ENCODE measurements at places on chromosomes 2 and 18.

DNA sequence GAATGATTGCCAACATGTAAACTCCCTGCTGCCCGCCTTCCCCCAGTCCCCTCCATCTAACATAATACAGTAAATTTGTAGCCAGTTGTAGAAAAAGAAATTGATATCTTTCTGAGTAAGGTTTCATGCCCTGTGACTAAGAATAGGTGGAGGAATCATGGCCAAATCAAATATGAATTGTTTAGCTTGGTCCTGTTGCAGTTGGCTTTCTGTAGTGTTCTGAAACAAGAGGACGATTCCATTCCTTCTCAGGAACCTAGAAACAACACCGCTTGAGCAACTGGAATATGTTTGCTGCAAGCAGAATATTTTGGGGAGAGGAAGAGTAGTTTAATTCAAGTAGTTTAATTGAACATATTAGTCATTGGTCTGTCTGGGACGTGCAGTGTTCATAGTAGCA is 7.0 kb upstream of the DRC1 start:
- no peak for DNase-seq

DNA sequence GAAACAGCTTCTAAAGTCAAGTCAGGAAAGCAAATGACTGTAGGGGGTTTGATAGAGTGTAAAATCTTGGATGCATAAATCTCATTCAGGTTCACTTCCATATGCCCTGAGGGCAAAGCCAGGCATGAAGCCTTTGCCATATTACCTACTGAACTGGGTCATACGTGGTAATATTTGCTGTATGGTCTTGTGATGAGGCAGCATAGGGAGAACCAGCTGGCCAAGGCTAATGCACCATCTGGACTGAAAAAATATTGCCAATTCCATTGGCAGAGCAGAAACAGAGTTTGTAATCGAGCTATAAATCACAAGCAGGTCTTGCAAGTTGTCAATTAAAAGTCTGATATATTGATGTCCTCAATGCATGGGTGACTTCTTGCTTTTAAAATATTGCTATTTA is 243.8 kb downstream of the ERBB4 start:
- DNase-seq, result no peak

GRCh38 chr18:24018299-24018886 is 3.8 kb downstream of the TTC39C start:
- DNase-seq, result no peak

DNA sequence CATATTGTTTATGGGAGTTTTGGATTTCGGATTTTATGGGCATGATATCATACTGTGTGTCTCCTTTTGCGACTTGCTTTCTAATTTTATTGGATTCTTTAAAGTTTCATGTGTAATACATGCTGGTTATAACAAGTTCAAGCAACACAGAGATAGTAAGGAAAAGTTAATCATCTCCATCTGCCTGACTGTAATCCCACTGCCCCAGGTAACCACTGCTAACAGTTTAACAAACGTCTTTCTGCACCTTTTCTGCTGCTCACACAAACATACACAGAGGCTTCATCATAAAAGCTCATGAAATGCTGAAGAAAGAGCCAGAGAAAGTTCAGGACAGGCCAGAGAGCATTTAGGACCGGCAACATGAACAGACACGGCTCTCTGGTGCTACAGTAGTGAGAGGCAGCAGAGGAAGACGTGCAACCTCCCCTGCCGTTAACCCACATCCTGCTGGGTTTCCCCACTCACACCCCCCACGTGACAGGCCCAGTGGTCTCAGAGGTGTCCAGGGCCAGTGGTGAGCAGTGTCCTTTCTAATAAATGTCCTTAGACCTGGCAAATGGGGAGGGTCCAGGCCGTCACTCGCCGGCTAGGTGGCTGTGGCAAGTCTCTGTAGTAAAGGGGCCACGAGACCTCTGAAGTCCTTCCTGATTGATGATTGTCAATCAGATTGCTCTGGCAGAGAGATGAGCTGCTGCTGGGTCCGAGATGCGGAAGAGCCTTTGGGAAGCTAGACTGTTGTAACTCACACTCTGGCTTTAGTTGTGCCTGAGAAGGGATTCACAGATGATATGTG is 43.0 kb upstream of the SLC1A4 start:
- DNase-seq, result no peak

DNA sequence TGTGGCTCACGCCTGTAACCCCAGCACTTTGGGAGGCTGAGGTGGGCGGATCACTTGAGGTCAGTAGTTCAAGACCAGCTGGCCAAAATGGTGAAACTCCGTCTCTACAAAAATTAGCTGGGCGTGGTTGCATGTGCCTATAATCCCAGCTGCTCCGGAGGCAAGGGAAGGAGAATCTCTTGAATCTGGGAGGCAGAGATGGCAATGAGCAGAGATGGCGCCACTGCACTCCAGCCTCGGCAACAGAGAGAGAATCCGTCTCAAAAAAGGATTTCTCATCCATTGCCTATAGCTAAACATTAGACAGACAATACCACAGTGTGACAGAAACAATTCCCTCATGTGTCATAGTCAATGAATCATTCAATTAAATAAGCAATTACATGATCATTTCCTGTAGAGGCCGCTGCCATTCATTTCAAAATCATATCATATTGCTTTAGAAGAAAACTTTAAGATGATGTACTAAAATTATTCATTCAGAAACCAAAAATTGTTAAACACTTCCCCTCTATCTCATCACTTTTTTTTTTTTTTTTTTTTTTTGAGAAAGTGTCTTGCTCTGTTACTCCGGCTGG is 69.5 kb upstream of the TGIF1 start:
- no peak for DNase-seq

GRCh38 chr2:64133828-64134227 is 10.4 kb downstream of the PELI1 start:
- DNase-seq, result no peak

DNA sequence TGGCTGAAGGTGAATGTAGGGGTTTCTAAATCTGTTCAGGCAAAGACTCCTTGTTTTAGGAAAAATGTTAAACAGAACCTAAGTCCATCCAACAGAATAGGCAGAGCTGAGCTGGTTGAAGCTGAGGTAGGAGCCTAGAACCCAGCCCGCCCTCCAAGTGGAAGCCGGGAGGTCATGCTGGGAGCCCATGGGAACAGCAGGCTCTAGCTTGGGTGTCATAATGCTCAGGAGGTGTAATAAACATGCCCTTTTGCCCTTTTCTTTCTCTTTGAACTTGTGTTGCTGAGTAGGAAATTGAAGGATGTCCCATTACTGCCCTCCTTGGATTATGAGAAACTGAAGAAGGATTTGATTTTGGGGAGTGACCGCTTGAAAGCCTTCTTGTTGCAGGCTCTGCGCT is 60.3 kb downstream of the ARMC9 start:
- DNase-seq, result no peak

DNA sequence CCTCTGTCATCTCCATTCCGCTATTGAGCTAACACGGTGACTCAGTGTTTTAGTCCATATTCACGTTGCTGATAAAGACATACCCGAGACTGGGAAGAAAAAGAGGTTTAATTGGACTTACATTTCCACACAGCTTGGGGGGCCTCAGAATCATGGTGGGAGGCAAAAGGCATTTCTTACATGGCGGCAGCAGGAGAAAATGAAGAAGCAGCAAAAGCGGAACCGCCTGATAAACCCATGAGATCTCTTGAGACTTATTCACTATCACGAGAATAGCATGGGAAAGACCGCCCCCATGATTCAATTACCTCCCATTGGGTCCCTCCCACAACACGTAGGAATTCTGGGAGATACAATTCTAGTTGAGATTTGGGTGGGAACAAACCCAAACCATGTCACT is 22.6 kb upstream of the CXXC1 start:
- no peak for DNase-seq

GRCh38 chr2:112185131-112185530 is 46.9 kb downstream of the FBLN7 start:
- DNase-seq, result no peak

DNA sequence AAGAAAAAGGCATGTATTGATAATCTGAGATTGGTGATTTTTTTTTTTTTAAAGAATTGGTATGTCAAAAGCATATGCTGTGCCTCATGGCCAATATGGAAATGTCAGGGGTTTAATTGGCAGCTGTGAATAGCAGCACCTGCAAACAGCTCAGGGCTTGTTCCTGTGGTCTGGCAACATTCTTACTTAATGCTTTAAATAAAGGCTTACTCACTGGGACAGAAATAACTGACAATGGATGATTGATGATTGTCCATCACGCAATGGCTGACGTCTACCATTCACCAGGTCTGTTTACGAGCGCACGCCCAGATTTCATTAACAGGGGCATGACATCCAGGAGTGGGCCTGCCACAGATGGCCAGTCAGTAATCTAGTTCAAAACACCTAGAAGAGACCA is 66.7 kb downstream of the ETAA1 start:
- no peak for DNase-seq

- no peak for DNase-seq
These were observed 10.7 kb downstream of the DPP4 start for GRCh38 chr2:162063281-162063680.

- DNase-seq, result no peak
These were observed 643 bp upstream of the DTNB start for GRCh38 chr2:25674077-25674362.

GRCh38 chr18:24459772-24460171 is 665 bp upstream of the HRH4 start:
- DNase-seq, result no peak

- DNase-seq, result no peak
These were observed 424.0 kb upstream of the CRIM1 start for GRCh38 chr2:35931626-35932025.

- peak; percentile 31 for DNase-seq
These were observed 68.9 kb upstream of the BOD1L2 start for GRCh38 chr18:57077786-57078552.

- DNase-seq, result no peak
These were observed 947.3 kb upstream of the CRIM1 start for GRCh38 chr2:35408320-35408719.

DNA sequence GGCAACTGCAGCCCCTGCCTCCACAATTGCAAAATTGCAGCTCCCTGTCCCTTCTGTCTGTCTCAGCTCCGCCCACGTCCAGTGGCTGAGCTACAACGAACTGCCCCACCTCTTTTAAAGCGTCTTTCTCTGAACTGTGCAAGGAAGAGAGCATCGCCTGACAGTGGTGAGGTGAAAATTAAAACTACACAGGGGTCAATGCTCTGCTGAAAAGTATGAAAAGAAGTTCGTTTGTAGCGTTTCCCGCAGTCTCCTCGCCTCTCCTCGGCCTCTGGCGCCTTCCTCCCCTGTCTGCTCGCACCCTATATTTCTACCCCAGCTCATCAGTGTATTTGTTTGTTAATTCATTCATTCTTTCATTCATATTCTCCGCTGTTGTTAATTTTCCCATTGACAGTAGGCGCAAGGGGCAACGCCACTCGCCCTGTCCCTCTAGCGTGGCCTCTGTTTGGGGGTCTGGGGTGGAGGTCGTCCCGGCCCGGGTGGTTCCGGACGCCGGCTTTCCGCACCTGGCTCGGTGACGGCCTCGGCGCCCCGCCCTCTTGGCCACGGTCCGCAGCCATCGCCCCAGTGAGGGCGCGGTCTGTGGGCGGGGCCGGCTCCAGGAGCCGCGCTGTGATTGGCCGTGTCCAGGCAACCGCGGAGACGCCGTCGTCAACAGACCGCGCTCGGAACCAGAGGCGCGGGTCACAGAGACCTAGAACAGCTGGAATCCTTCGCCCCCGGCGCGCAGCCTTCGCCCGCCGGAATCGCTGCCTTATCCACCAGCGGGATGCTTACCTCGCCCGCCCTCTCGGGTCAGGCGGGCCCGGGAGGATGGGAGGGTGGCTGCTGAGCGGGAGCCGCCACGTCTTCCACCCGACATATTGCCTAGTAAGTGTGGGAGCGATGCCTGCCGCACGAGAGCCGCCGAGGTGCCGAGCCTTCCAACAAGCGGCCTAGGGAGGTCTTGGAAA is at the start of gene VWA3B:
Gene VWA3B (plus strand): TSS at position 677 of the 956 bp plus-strand sequence. CDS start 5,926 bp downstream, outside the sequence.
- DNase-seq, result peak; percentile 87

GRCh38 chr2:23029111-23029510 is 355.9 kb upstream of the KLHL29 start:
- no peak for DNase-seq

DNA sequence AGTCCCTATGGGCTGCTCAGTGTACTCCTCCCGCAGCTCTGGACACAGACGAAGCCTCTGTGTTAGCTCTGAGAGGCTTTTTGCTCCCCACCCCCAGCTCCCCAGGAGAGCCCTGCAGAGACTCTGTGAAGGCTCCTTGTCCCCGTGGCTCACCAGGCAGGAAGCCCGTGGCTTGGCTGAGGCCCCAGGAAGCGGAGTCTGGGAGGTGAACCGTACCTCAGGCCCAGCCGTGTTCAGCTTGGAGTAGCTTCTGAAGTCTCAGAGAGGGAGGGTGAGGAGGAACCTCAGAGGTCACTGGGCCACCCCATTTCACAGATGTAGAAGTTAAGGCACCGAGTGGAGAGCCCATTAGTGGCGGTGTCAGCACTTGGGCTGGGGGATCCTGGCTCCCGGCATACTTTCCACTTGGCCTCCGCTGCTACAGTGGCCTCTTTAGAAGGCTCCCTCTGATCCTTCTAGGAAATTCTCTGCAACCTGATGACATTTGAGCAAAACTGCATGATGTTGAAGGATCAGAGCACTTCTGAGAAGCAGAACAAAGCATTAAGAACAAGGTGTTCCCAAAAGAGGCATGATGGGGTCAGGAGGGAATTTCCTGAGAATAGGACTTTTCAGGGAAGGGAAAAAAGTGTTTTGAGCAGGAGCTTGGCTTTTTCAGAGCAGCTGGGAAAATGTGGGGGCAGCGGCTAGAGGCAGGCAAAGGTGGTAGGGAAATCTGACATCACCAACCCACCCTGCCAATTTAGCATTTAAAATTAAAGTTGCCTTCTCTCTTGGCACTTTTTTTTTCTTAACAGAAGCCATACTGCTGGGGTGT is 79.1 kb downstream of the MCFD2 start:
- DNase-seq, result no peak

DNA sequence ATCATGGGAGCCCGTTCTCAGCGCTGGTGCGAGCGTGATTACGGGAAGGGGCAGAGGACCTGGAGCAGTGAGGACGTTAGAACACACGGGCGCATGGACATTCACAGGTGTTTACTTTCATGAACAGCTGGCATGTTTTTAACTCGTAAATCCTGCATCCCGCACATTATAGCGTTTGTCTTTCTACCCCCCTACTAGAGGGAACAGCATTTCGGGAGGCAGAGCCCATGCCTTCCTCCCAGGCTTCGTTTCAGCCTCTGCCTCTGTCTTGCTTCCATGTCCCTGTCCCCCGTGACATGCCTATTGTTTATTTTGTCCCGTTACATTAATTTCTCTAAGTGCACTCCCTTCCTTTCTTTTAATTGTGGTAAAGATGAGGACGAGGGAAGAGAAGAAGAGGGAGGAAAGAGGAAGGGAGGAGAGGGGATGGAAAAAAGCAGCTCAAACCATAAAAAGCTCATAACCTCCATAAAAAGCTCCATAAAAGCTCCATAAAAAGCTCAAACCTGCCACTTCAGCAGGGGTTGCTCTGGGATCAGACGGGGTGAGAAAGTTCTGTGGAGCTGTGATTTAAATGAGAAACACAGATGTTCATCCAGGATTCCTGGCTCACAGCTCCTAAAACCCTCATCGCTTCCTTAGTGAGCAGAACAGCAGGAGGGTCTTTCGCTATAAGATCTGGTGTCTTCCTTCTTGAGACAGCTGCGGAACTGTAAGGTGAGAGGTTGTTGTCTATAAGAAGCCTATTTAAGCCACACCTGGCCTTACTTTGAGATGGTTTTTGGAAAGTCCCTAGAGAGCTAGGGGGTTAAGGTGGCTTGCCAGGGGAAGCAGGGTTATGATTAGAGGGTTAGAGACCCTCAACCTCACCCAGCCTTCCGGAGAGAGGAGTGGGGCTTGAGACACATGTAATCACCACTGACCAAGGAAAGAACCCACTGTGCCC is 66.6 kb upstream of the SNTG2 start:
- DNase-seq, result peak; percentile 10

GRCh38 chr2:219967247-219968245 is 340.1 kb downstream of the SLC4A3 start:
- no peak for DNase-seq

- DNase-seq, result no peak
These were observed 163.2 kb upstream of the SPRED2 start for GRCh38 chr2:65595630-65596029.

- DNase-seq, result no peak
These were observed 114.0 kb downstream of the NEDD4L start for GRCh38 chr18:58158008-58158407.
